ENCODE measurements at places on chromosomes 6 and 20.

DNA sequence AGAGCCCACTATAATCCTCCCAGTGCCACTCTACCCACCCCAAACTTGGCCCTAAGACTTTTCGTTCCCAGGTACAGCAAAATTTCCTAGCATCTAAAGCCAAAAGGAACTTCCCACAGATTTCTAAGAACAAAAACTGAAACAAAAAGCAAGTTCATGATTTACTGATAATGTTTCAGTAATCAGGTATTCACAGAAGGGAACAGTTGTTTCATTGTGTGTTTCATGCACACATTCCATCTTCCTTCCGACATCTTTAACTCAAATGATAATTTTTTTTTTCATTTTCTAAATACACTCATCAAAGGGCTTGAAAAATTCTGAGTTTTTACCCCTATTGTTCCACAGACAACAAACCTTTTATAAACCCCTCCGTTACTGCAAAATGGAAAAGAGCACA lies 6.0 kb upstream of the BTN1A1 start:
- DNase-seq = no peak

- no peak for DNase-seq
These were observed 137.9 kb downstream of the PKHD1 start for GRCh38 chr6:51949526-51949925.

- DNase-seq = no peak
These were observed 12.5 kb downstream of the SESN1 start for GRCh38 chr6:109082188-109082577.

DNA sequence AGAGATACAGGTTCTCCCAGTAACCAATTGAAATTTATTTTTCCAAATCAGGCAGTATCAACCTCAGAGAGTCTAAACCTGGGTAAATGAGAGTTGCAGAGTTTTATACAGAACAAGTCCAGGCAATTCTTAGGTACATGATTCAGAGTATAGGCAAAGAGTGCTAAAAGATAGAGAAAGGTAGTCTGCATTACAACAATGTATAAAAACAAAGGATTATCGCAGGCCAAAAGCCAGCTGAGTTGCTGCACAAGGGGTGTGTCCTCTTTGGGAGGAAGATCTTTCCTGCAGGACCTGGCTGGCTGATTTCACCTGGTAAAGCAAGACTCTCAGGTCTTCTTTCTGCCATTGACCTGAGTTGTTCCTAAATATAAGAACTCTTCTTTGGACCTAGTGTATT lies 48.9 kb upstream of the ECHDC1 start:
- no peak for DNase-seq

DNA sequence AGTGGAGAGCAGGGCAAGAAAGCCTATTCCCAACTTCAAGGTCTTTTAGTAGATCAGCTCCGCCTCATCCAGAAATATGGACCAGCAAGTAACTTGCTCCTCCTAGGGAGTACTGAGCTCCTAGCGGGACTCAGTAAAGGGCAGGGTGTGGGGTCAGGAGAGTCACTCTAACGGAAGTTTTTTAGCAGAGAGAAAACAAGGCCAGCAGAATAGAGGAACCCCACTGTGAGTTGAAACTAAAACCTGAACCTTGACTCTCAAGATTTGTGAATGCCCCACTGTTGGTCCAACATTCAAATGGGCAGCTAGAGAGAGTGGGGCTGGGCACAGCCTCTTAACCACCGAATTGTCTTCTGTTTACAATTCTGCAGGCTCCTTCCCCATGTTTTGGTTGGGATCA lies 244.8 kb downstream of the FARS2 start:
- DNase-seq = no peak

DNA sequence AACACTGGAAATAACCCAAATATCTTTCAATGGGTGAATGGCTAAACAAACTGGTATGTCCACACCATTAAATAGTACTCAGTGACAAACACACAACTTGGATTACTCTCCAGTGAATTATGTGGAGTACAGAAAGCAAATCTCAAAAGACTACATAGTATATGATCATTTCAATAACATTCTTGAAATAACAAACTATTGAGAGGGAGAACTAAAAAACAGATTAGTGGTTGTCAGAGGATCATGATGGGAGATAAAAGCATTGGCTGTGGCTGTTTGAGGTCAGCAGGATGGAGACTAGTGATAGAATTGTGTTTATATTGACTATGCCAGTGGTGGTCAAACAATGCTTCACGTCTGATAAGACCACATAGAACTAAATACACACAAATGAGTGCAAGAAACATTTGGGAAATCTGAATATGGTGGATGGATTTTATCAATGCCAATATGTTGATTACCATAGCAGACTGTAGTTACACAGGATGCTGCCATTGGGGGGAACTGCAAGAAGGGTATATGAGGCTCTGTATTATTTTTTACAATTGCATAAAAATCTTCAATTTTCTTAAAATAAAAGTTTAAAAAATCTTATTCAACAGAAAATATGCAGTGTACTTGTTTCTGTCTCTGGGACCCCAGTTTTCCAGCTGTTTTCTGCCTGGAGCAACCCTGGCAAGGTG lies 242.0 kb downstream of the TBXT start:
- DNase-seq = no peak

GRCh38 chr6:156562019-156562418 lies 215.2 kb upstream of the ARID1B start:
- DNase-seq = no peak

DNA sequence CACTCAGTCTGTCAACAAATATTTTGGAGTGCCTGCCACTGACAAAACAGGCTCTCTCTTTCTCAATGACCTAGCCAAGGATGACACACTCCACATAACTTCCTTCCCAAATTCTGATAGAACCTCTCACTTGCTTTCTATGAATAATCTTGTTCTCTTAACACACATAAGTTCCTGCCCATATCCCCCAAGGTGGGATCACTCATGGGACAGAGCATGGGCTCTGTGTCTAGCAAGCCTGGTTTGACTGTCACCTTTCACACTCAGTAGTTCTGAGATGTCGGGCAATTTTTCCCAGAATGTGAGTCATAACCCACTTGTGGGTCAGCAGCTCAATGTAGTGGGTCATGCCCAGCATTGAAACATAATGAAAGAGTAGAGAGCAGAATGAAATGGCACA lies 78.1 kb downstream of the LRFN2 start:
- no peak for DNase-seq

GRCh38 chr6:106118835-106119431 lies 32.8 kb downstream of the PRDM1 start:
- no peak for DNase-seq

- peak; percentile 17 for DNase-seq
These were observed 176.4 kb downstream of the ARID1B start for GRCh38 chr6:156953479-156954146.

DNA sequence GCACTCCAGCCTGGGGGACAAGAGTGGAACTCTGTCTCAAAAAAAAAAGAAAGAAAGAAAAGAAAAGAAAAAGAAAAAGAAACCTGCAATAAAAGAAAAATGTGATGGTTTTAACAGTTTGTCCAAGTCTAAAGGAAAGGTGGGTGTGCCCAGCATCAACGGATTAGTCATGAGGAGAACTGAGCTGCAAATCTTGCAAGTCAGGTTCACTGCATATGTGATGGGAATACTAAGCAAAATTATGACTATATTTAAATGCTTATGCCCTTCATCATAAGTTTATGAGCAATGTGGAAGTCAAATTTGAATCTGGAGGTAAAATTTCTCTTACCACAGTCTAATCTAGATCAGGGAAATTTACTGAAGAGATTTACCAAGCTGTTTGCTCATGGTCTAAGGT lies 13.1 kb upstream of the CDK19 start:
- DNase-seq = no peak
